Esophagus squamous epithelium (tissue), 5 donors: ENCODE measurements at places on chromosomes 12 and 14.
A peak's percentile ranks its signal among the peaks of the same experiment; 100 is the strongest.

GRCh38 chr12:124365726-124366430, 71.0 kb downstream of the RFLNA start:
- no peak for DNase-seq

GRCh38 chr12:64385468-64385867, 5.1 kb downstream of the C12orf56 start:
- no peak for DNase-seq

- no peak for DNase-seq
Measured at GRCh38 chr14:51304941-51305340, 64.9 kb downstream of the TMX1 start.

GRCh38 chr14:23647619-23648018, 11.5 kb downstream of the DHRS2 start:
- no peak for DNase-seq

- peak; percentile 48 for DNase-seq
Measured at GRCh38 chr12:751192-751998, 984 bp upstream of the WNK1 start.

GRCh38 chr14:70832561-70833305, 23.4 kb upstream of the MAP3K9 start:
- no peak for DNase-seq

- DNase-seq: no peak
Measured at GRCh38 chr14:61598980-61599379, 96.3 kb upstream of the HIF1A start.

DNA sequence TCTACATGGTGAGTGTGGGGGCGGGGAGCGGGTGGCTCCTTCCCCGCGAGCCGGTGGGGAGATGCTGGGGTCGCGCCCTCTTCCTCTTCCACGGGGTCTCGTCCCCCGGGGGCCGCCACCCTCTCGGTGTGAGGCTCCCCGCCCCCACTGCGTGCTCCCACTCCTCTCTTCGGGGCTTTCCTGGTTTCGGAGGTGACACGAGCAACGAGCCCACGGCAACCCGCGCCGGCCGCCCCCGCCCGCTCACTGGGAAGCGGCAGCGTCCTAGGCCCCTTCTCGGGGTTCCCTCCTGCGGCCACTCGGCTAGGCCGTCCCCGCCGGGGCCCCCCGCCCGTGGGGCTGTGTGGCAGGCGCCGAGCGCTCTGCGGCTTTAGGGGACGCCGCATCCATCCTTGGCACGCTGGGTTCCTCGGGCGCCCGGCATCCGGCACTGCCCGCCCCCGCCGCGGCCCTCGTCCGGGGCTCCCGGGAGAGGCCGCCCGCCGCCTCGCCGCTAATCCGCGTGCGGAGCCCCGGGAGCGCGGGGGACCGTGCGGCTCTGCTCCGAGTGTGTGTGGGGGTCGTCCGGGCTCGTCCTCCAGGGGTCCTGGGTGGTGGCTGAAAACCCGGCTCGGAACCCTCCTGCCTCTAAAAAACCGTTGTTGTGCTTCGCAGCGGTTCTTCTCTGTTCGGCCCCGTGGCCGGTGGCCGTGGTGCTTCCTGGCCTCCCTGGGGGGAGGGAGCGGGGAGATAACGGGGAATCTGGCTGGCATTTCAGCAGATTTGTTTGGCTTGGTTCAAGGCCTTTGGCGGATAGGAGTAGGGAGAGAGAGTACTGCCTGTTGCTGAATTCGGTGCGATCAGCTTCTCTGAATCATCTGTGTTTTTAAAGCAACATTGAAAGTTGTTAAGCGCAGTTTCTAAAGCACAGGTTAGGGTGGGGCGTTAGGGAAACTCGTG, 1.0 kb downstream of the PCNX1 start:
- no peak for DNase-seq

- DNase-seq: no peak
Measured at GRCh38 chr14:38001501-38001900, 206.2 kb upstream of the SSTR1 start.

DNA sequence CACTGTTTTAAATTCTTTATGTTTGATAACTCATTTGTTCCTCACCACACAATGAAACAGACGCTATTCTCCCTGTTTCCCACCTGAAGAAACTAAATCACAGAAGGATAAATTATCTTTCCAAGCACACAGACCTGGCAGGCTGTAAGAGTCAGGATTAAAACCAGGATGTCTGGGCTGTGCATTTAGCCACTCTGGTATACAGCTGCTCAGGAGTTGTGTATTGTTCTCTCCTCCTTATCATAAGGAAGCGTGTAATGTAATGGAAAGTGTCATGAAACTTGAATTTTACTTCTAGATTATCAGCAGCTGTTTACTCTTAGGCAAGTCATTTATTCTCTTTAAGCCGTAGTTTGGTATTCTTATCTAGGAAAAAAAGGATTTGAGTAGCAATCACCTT, 154.8 kb upstream of the LRIG3 start:
- DNase-seq: no peak

DNA sequence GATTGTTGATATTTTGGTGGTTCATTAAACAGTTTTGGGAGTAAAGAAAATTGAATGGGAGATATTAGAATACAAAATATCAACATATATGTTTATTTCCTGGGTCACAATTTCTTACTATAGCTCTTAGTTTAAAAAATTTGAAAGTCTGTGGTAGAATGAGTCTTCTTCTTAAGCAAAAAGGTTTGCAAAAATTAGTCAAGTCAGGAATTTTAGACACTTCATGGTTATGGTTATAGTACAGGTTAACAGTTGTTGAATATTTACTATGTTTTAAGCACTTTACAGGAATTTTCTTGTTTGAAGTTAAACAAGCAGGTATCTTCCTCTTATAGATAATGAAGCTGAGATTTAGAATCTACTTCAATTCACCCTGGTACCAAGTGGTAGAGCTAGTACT, 56.8 kb downstream of the USP15 start:
- DNase-seq: no peak
